ENCODE measurements at places on chromosomes 3 and 15. TPM values are rescaled to one million over a fixed set of nuclear protein-coding genes. Genes with fewer than 3 reads are reported as not detected.

MORC1 gene
- polyA plus RNA-seq: not detected

SPCS1 gene
- polyA plus RNA-seq: 97.4 TPM

PRICKLE2 gene
- polyA plus RNA-seq: 8.7 TPM

CLRN1 gene
- 0.18 TPM for polyA plus RNA-seq

PLA2G4D gene
- polyA plus RNA-seq: not detected

TYRO3 gene
- 11.6 TPM for polyA plus RNA-seq
